WERI-Rb-1 (cell line): ENCODE measurements at places on chromosomes 7 and 10.

GRCh38 chr7:48298779-48299178 lies 127.5 kb downstream of the ABCA13 start:
- DNase-seq: no peak

DNA sequence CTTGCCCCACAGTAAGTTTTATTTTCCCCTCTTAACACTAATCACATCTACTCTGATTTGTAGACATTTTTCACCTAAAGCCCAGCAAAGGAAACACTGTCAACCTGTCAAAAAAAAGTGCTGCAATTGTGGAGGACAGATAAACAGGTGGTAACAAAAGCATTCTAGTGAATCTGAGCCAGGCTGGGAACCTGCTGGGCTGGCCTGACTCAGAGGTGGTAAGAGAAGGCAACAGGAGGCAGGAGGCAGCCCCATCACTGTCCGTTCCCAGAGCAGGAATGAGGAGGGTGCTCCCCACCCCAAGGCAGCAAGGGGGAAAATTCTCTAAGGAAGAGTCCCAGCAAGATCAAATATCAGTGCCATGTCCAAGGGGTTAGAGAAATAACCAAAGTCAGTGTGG lies 19.5 kb upstream of the HERPUD2 start:
- no peak for DNase-seq

DNA sequence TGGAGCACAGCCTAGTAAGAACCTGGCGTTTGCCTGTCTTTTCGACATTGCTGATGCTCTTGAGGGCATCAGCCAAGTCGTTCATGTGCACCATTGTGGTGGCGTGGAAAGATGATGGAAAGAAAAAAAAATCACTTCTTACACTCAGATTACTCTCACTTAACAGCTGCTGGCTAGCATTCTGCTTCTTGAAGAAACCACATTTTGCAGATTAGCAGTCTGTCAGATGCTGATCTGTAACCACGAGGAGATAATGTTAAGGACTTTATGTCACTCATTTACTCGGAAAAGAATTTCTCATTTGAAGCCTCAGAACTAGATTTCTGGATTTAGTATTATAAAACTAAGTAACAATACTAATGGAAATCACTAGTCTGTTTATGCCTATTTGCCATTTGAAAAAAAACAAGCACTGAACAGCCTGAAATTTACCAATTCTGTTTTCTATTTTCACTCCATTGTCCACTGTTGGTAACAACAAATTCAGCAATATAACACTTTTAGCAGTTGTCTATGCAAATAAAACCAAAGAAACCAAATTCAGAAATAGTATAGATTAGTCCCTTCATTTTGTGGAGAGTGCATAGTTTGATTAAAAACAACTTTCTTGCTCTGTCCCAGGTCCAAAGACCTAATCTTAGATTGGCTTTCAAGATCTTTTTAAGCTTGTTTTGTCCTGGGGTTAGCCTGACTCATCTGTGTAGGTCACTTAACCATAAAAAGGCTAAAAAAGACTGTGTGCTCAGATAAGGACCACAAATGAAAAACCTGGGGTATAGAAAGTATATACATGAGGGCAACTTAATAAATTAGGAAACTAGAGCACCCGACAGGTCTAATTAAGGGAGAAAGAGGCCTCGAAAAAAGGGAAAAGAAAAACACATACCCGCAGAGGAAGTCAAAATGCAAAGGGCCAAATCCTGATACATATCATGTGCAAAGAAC lies 67.5 kb downstream of the NT5C2 start:
- DNase-seq: peak; percentile 33

DNA sequence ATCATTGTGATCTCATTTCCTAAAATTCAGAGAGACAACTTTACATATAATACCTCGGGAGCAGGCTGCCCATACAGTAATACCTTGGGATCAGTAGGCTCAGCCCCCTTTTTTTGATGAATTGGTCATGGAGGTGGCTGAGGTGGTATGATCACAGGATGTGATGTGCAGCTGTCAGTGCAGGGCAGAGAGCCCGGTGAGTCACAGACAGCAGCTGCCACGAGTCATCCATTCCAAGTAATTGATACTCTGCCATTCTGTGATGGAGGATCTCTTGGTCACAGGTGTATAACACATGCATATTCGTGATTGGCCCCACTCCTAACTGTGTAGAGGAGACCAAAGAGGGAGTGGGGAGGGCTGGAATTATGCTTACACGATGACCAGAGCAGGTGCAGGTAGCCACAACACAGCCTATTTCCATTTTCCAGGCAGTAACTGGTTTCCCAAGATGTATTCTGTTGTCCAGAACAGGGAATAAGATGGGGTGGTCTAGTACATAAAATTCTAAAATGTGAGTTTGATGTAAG lies 14.1 kb downstream of the NRCAM start:
- DNase-seq: no peak

GRCh38 chr7:149147752-149148653 lies 750 bp downstream of the ZNF398 start:
- peak; percentile 37 for DNase-seq

DNA sequence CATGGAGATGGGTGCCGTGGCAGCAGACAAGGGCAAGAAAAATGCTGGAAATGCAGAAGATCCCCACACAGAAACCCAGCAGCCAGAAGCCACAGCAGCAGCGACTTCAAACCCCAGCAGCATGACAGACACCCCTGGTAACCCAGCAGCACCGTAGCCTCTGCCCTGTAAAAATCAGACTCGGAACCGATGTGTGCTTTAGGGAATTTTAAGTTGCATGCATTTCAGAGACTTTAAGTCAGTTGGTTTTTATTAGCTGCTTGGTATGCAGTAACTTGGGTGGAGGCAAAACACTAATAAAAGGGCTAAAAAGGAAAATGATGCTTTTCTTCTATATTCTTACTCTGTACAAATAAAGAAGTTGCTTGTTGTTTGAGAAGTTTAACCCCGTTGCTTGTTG lies 25.9 kb downstream of the BAG3 start:
- no peak for DNase-seq

DNA sequence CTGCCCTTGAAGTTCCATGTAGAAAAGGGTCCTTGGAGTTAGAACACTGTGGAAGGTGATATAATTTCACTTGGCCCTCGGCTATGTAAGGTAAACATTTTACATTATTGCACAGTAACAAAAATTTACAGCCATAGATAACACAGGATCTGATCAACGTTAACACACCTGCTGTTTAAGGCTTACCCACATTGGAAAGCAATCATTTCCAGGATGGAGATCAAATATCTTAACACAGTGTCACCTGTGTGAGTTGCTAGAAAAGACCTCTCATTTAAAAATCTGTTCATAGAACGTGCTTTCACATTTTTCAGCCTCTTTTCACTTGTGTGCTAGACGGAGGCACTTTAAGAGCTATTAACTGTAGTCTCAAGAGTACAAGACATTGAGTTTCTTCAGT lies 1.9 kb downstream of the TMEM229A start:
- DNase-seq: no peak

DNA sequence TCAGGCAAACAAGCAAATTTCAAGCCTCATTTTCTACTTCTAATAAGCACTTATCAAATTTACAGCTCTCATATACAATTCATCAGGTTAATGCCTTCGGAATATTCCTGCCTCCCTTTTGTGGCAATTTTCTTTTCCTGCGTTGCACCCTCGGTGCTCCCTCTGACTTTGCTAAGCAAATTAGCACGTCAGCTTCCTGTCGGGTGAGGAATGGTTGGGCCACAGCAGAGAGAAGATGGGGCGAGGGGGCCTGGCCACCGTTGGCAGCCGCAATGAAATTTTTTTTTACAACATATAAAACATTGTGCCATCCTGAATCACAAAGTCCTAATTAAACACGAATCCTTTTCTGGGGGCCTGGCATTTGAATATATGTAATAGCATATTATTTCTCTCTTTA lies 28.1 kb downstream of the ELFN1 start:
- DNase-seq: no peak

DNA sequence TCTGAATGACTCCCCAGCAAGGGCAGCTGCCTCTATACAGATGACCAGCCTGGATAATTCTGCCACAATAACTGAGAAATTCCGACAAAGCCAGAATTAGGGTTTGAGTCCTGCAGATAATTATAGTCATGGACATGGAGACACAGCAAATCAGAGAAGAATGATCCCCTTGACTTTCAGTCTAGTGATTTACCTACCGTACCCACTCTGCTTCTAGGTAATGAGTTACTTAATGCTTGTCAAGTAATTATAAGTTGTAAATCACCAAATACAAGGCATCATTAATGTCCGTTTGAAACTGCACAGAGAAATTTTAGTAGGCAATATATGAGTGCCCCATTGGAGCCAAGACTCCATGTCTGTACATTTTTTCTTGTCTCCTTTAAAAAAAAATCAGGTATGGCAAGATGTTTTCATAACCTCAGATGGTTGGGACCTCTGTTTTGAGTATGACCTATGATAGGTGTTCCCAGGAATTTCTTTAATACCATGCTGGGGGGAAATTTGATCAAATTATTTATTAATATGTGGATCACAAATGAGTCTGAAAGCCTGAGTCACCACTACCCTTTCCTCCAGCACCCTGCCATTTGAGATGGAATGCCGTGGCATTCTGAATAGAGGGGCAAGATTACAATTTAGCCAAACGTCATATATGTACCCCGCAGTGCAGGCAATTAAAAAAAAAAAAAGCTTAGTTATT lies 5.5 kb upstream of the ARID5B start:
- DNase-seq: no peak

- DNase-seq: no peak
Measured at GRCh38 chr7:110448918-110449317, 642.0 kb upstream of the LRRN3 start.

- DNase-seq: peak; percentile 61
Measured at GRCh38 chr10:56095506-56096225, 265.4 kb downstream of the ZWINT start.

- DNase-seq: no peak
Measured at GRCh38 chr10:620417-620816, 69.1 kb downstream of the DIP2C start.

DNA sequence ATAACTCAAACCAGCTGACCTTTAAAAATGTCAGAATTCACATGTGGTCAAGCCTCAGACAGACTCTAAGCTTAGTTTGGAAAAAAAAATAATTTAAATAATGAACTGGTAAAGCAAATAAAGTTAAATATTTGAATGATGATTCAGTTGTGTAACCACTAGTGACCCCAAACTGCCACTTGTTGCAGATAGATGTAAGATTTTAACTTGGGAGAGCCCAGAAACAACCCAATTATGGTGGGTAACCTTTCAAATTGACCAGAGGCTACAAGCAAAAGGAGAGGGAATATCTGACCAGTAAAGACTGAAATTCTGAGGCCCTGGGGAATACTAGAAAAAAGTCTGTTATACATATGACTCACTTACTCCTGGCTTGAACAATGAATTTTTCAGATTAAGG lies 268.1 kb downstream of the HPSE2 start:
- DNase-seq: no peak

- DNase-seq: no peak
Measured at GRCh38 chr7:32044739-32045138, 25.5 kb downstream of the PDE1C start.

GRCh38 chr7:72453471-72453870 lies 41.3 kb upstream of the CALN1 start:
- DNase-seq: no peak

DNA sequence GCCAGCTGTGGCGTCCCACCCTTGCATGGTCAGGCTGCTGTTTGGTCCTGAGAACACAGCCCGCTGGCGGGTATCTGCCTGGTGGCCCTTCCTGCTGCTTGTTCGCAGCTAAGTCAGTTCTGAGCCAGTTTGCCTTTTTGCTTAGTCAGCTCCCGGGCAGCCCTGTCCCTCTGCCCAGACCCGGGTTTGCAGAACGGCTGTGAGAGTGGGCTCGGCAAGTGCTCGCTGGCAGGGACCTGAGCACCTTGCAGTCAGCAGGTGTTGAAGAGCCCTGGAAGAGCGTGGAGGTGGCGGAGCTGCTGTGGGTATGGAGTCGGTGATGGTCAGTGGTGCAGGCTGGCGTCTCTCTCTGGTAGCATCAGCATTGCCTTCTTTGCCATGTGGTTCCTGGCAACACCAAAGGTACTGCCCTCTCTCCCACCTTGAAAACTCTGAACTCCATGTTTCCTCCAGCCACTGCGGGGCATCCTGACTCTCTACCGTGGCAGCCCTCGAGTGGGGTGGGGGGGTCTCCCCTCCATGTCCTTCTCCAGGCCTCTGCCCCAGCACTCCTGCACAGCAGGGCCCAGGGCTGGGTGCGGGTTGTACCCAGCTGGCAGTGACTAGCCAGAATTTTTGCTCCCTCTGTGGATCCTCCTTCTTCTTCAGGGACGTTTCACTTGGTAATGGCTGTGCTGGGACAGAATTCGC lies 4.6 kb downstream of the INPP5A start:
- DNase-seq: no peak

GRCh38 chr7:119123326-119123725 lies 898.8 kb downstream of the ANKRD7 start:
- DNase-seq: no peak

DNA sequence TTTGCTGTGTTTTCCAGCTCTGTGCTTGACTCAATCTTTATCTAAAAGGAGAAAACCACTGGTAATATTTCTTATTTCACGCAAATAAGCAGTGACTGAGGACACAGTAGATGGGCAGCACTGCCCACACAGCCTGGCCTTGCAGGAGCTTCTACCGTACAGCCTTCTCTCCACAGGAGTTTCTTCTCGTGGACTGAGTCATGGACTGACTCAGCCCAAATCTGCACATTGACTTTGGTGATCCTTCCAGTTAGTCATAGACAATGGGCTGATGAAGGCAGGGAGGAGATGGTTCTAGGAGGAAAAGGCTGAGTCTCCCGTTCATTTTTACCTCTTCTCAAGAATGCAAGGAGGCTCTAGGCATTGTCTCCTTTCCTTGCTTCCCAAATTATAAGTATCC lies 200.7 kb downstream of the RAPGEF5 start:
- DNase-seq: no peak

DNA sequence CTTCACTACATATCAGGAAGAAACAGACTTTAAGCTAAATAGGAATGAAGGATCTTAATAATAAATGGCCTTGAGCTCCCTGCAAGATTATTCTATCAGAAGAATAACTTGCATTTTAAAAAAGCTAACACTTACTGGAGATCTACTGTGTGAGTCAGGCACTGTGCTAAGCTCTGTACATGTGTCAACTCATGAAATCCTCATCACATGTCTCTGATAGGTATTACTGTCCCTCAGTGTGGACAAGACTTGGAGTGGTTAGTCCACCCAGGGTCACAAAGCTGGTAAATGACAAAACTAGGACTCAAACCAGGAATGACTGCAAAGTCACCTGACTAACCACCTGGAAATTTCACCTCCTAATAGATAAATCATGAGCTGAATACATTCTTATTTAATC lies 57.1 kb upstream of the KCTD7 start:
- DNase-seq: no peak

GRCh38 chr7:114182837-114183236 lies 231.8 kb upstream of the FOXP2 start:
- DNase-seq: no peak

DNA sequence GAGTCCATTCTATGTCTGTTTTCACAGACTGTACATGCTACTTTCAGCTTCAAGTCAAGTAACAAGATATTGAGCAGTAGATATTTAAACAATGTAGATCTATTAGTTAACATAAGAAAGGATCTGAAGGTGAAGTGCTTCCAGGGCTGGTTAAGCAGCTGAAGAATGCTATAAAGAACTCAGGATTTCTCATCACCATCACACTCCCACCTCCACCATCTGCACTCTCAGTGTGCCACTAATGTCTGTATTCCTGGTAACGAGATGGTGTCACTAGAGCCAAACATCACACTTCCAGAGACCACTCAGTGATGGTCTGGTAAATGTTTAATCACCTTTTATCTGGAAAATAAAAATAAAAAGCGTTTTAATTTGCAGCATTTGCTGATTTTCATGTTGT lies 224.0 kb upstream of the FERD3L start:
- DNase-seq: no peak

GRCh38 chr7:48031111-48031510 lies 2.2 kb upstream of the SUN3 start:
- no peak for DNase-seq
